ENCODE measurements at places on chromosomes 16 and 17. TPM values are rescaled to one million over a fixed set of nuclear protein-coding genes. Genes with fewer than 3 reads are reported as not detected.

DNA sequence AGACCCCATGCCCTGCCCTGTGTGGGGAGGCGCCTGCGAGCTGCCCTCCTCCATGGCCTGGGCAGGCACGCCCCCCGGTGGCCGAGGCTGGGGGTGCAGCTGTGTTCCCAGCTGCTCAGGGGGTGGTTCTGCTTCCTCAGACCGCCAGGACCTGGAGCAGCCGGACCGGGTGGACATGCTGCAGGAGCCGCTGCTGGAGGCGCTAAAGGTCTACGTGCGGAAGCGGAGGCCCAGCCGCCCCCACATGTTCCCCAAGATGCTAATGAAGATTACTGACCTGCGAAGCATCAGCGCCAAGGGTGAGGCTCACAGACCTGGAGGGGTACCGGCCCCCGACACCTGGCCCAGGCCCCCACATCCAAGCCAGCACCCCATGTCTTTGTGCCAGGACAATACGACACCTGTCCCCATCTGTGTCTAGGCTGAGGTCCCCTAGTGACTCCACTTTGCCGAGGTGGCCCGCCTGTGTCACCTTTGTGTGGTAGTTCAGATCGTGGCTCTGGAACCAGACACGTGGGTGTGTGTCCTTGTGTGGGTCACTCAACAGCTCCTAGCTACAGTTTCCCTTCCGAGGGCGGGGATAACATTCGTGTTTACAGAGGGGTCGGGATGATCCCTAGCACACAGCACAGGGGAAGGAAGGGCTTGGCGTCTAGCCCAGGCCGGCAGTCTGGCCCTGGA is 9.3 kb downstream of the GJD3 start:
- H3K4me3 ChIP-seq: no peak overlapping the region
- peak; percentile 78 for DNase-seq
- H3K27me3 ChIP-seq: peaks cover 3% of the 10 kb centered on the region
- H3K36me3 ChIP-seq: peaks cover 56% of the 10 kb centered on the region
- peaks cover 15% of the 10 kb centered on the region for H3K4me1 ChIP-seq

DNA sequence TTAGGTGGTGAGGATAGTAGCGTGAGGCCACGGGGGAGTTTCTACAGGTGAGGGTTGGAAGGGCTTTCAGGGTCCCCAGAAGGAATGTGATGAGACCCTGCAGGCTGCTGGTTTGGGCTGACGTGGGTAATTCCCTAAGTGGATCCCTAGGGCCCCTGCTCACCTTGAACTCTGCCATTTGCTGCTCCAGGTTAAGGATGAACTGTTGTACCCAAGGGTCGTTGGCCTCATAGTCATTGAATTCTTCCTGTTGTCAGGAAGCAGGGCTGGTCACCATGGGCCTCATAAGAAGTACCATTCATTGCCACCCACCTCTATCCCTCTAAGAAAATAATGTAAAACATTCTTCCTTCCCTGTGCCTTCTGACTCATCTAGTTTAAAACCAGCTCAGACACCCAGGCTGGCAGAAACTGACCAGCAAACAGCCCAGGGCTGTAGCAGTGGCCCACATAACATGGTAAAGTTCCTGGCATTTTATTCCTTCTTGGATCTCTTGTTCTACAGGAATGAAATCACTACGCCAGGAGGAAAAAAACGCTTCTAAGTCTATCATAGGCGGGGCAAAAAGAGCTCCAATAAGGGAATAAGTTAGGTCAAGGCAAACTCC is 27.6 kb downstream of the FCSK start:
- no peak overlapping the region for H3K27ac ChIP-seq
- H3K4me1 ChIP-seq: peaks cover 11% of the 10 kb centered on the region
- no peak overlapping the region for H3K4me3 ChIP-seq
- DNase-seq: no peak

GRCh38 chr17:7329997-7330637 is 982 bp upstream of the NEURL4 start:
- H3K4me1 ChIP-seq: peaks cover 60% of the 10 kb centered on the region
- peak; percentile 85 for DNase-seq
- no peaks in the 10 kb centered on the region for H3K27me3 ChIP-seq
- H3K36me3 ChIP-seq: peaks cover 14% of the 10 kb centered on the region
- peak overlapping the region; percentile 64 for H3K4me3 ChIP-seq

Gene WDR45B
- 49.8 TPM for total RNA-seq

Gene SLFN13
- 9.5 TPM for total RNA-seq

Measured in CD4-positive, alpha-beta T cell (primary cell).